ENCODE measurements at places on chromosomes 5 and 9. TPM values are rescaled to one million over a fixed set of nuclear protein-coding genes. Genes with fewer than 3 reads are reported as not detected.

IFNA21 gene
- polyA plus RNA-seq: not detected

ADAM19 gene
- polyA plus RNA-seq: 8.2 TPM

ADAMTS2 gene
- 9.4 TPM for polyA plus RNA-seq

NIPAL4 gene
- polyA plus RNA-seq: 0.32 TPM

FOXD4L3 gene
- not detected for polyA plus RNA-seq

SH3PXD2B gene
- polyA plus RNA-seq: 32.0 TPM

CEMIP2 gene
- 27.7 TPM for polyA plus RNA-seq

RC3H2 gene
- 40.5 TPM for polyA plus RNA-seq

RASGEF1C gene
- 0.17 TPM for polyA plus RNA-seq

TUSC1 gene
- polyA plus RNA-seq: 17.1 TPM

NR3C1 gene
- polyA plus RNA-seq: 39.6 TPM

INSL6 gene
- polyA plus RNA-seq: 0.19 TPM

FAM221B gene
- polyA plus RNA-seq: 0.11 TPM

APBA1 gene
- 13.8 TPM for polyA plus RNA-seq

MARVELD2 gene
- polyA plus RNA-seq: 31.3 TPM

SPATA31A3 gene
- polyA plus RNA-seq: not detected

DNAI1 gene
- polyA plus RNA-seq: 1.6 TPM

FYB1 gene
- 5.4 TPM for polyA plus RNA-seq

MARCHF11 gene
- polyA plus RNA-seq: 5.7 TPM
